ENCODE measurements at places on chromosomes 6 and 20.

GRCh38 chr20:50338479-50339391 is 148.1 kb downstream of the CEBPB start:
- peak; percentile 22 for DNase-seq

DNA sequence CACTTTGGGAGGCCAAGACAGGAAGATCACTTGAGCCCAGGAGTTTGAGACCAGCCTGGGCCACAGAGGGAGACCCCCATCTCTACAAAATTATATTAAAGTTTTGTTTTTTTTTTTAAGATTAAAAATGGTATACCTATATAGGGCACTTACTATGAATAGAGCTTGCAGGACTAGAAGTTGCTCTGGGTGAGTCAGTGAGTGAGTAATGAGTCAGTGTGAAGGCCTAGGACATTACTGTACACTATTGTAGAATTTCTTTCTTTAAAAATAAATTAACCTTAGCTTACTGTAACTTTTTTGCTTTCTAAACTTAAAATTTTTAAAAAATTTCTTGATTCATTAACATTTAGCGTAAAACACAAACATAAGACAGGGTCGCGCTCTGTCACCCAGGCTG is 29.7 kb downstream of the STK35 start:
- DNase-seq: no peak

GRCh38 chr6:163333701-163334663 is 80.5 kb upstream of the QKI start:
- DNase-seq: no peak

DNA sequence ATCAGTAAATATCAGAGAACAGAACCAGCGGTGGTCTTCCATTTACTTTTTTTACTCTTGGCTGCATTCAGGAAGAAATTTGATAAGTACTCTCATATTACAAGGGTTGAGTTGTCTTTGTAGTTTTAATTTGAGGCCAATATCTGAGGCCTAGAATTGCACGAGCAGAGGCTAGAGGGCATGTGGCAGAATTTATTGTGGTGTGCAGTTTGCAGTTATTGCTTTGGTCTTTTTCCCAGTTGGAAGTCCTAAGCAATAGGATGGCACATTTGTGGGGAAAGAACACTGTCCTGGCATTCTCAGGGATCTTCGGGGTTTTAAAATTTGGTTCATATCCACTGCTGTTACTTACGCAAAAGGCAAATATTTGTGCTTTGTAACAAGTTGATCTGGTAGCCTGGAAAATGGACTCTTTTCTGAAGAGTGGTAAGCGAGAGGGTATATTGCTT is 66.0 kb downstream of the CTNNBL1 start:
- no peak for DNase-seq

DNA sequence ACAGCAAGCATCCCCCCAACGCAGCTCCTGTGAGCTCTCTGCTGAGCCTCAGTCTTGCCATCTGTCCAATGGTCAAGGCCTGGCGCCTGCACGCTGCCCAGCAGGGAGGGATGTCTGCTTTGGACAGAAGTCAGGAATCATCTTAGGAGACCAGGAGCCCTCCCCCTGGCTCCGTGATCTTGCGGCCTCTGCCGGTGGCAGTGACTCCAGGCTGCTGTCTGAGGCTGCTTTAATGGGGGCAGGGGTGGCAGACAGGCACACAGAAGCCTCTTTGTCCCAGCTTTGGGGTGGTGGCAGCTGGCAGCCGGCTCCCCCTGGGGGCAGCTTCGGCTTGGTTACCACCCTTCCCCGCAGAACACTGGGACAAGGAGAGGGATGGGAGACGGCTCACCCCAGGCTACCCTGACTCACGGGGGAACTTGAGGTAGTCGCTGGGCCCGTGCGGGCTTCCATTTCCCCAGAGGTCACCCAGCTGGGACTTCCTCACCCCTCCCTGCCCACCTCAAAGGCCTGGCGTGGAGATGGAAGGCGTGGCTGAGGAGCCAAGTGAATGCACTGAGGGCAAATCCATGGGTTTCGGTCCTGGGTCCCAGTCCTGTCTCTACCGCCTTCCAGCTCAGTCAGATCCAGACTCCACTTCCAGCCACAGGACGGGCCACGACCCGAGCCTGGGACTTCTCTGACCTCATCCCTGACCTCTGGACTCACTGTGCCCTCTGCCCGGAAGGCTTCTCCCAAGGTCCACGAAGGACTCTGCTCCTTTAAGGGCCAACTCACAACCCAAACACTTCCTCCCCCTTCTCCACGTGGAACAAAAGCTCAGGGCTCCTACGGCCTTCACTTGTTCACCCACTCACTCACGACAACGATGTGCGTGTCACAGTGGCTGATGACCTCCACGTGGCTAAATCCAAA is 14.8 kb downstream of the PEDS1 start:
- DNase-seq: no peak

Measured in stimulated activated CD4-positive, alpha-beta T cell treated with anti-CD3 and anti-CD28 coated beads, TNF-alpha, amount 100 ng/mL, for 1 hour (primary cell).